ENCODE measurements at places on chromosomes 6 and 20. TPM values are rescaled to one million over a fixed set of nuclear protein-coding genes. Genes with fewer than 3 reads are reported as not detected.

The TAGAP gene
- 0.67 TPM for total RNA-seq

DNA sequence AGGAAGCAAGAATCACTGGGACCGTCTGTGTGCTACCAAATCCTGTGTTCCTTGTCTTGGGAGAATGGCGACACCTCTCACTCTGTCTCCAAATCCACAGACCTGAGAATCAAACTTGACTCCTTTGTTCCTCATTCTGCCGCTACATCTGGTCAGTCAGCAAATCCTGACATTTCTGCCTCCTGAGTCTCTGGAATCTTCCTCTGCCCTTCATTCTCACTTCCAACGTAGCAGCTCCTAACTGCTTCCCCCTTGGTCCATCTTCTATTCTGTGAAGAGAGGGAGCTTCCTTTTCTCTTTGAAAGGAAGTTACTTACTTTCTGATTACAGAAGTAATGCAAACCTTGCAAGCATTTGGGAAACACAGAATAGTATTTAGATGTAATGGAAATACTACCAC lies 37.7 kb downstream of the SYTL3 start:
- H3K4me3 ChIP-seq: no peak overlapping the region
- no peaks in the 10 kb centered on the region for H3K27me3 ChIP-seq
- DNase-seq: no peak
- H3K36me3 ChIP-seq: no peaks in the 10 kb centered on the region

GRCh38 chr6:2948228-2949025 lies 22.9 kb downstream of the SERPINB6 start:
- no peak overlapping the region for H3K4me3 ChIP-seq
- no peaks in the 10 kb centered on the region for H3K36me3 ChIP-seq
- no peaks in the 10 kb centered on the region for H3K27me3 ChIP-seq
- no peak overlapping the region for H3K27ac ChIP-seq
- DNase-seq: no peak
- no peaks in the 10 kb centered on the region for H3K4me1 ChIP-seq

GRCh38 chr20:48716086-48716485 lies 111.7 kb downstream of the PREX1 start:
- H3K4me1 ChIP-seq: no peaks in the 10 kb centered on the region
- no peaks in the 10 kb centered on the region for H3K27me3 ChIP-seq
- no peak overlapping the region for H3K4me3 ChIP-seq
- H3K36me3 ChIP-seq: no peaks in the 10 kb centered on the region

DNA sequence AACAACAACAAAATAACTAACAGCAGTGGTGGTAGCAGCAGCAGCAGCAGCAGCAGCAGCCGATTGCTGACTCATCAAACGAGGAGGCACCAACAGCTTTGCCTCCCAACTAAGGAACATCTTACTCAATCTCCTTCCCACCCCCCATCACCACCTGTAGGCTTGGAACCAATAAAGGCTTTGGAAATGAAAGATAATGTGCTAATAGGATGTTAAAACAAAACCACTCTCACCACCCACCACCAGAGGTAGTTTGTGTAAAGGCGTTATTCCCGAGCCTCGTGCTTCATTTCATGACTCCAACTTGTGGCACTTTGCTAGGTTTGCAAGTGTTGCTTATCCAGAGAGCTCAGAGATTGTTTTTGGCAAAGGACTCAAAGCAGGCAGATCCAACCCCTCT lies 346.5 kb downstream of the CD83 start:
- no peaks in the 10 kb centered on the region for H3K27me3 ChIP-seq
- no peak for DNase-seq
- no peak overlapping the region for H3K4me3 ChIP-seq

DNA sequence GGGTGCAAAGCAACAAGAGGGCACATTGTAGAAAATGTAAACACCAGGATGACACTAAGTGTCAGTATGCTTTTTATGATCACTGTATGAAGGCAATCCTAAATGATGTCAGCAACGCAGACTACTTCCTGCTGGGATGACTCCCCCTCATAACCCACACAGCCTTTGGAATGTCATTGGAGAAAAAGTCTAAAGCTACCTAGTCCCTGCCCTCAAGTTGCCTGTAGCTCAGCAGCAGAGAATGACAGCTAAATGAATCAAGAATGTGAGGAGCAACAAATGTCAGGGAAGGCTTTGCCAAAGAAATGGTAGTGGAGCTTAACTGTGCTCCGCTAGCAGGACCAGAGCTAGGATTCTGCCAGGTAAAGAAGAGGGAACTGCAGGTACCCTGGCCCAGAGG lies 555.6 kb downstream of the CD83 start:
- DNase-seq: no peak
- H3K27ac ChIP-seq: no peak overlapping the region
- no peaks in the 10 kb centered on the region for H3K27me3 ChIP-seq
- no peaks in the 10 kb centered on the region for H3K4me1 ChIP-seq

DNA sequence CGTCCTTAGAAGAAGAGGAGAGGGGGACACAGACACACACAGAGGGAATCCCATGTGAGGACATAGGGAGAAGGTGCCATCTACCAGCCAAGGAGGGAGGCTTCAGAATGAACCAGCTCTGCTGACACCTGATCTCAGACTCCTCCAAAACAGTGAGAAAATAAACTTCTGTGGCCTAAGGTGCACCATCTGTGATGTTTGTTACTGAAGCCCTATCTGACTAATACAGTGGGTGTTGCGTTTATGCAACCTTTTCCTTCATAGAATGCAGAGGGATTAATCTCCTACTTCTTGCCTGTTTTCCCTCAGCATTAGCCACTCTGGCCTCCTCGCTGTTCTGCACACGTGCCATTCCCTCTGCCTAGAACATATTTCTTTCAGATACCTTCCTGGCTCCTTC lies 81.5 kb upstream of the EDN1 start:
- no peak for DNase-seq
- no peaks in the 10 kb centered on the region for H3K27me3 ChIP-seq
- no peaks in the 10 kb centered on the region for H3K36me3 ChIP-seq
- H3K4me3 ChIP-seq: no peak overlapping the region
- no peak overlapping the region for H3K27ac ChIP-seq

The SEMG1 gene
- total RNA-seq: not detected

- no peak overlapping the region for H3K27ac ChIP-seq
- H3K36me3 ChIP-seq: no peaks in the 10 kb centered on the region
- no peak for DNase-seq
Measured at GRCh38 chr6:39200498-39201020, 28.7 kb downstream of the KCNK5 start.

- H3K36me3 ChIP-seq: no peaks in the 10 kb centered on the region
- H3K4me1 ChIP-seq: no peaks in the 10 kb centered on the region
- H3K27ac ChIP-seq: no peak overlapping the region
- no peak for DNase-seq
- no peak overlapping the region for H3K4me3 ChIP-seq
Measured at GRCh38 chr6:104969108-104969507, 12.2 kb downstream of the LIN28B start.

- H3K4me1 ChIP-seq: peaks cover 21% of the 10 kb centered on the region
- H3K4me3 ChIP-seq: no peak overlapping the region
- no peaks in the 10 kb centered on the region for H3K36me3 ChIP-seq
- no peak for DNase-seq
- no peaks in the 10 kb centered on the region for H3K27me3 ChIP-seq
- no peak overlapping the region for H3K27ac ChIP-seq
Measured at GRCh38 chr20:39897058-39897457, 792.0 kb downstream of the MAFB start.

The FERMT1 gene
- total RNA-seq: 0.44 TPM

The TINAG gene
- not detected for total RNA-seq

The SRSF12 gene
- 0.78 TPM for total RNA-seq

DNA sequence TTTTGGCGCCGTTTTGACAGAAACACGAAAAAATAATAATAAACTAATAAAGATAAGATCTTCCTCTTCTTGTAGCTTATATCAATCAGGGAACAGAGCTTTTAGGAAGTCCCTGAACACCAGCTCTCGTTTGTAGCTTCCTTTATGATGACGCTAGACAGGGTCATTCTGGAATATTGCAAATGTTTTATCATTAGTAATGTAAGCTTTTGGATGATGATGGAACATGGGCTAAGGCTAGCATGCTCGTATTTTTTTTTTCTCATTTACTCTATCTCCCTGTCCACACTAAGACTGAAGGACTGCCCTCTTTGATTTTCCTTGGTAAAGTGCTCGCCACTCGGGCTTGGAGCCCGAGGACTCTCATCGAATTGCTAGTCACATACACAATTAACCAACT lies 22.1 kb upstream of the POM121L2 start:
- no peaks in the 10 kb centered on the region for H3K36me3 ChIP-seq
- no peaks in the 10 kb centered on the region for H3K4me1 ChIP-seq
- H3K27ac ChIP-seq: no peak overlapping the region
- no peak overlapping the region for H3K4me3 ChIP-seq

The COL10A1 gene
- 23.4 TPM for total RNA-seq

DNA sequence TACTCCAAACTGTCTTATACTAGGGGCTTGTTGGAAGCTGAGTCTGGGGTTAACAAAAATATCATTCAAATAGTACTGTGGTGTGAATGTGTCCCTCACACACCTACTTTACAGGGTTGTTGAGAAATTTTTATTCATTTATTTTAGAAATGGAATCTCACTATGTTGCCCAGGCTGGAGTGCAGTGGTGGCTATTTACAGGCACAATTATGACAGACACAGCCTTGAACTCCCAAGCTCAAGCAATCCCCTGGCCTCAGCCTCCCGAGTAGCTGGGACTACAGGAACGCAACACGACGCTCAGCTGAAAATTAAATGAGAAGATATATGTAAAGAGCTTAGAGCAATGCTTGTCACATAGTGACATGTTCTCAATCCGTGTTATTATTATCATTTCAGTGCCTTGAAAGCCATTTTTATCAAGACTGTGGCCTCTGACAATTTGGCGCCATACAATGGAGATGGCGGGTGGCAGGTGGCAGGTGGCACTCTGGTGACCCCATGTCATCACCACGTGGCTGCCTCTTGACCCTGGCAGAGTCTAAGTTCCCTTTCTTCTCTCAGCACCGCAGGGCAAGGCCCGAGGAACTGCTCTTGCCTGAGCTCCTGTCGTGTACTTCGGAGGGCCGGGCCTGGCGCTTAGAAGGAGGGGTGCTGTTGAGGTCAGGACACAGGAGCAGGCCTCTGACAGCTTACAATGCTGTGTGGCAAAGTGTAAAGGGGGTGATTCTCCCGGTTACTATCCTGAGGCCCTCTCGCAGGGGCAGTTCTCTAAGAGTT lies 64.5 kb downstream of the STX11 start:
- H3K4me1 ChIP-seq: no peaks in the 10 kb centered on the region
- no peak for DNase-seq
- H3K27ac ChIP-seq: peak overlapping the region; percentile 99
- no peaks in the 10 kb centered on the region for H3K36me3 ChIP-seq
- peak overlapping the region; percentile 61 for H3K4me3 ChIP-seq
- H3K27me3 ChIP-seq: no peaks in the 10 kb centered on the region

- H3K4me3 ChIP-seq: no peak overlapping the region
- peaks cover 7% of the 10 kb centered on the region for H3K36me3 ChIP-seq
- no peaks in the 10 kb centered on the region for H3K4me1 ChIP-seq
- DNase-seq: peak; percentile 31
Measured at GRCh38 chr20:41169791-41170351, 32.5 kb downstream of the PLCG1 start.

The DLK2 gene
- not detected for total RNA-seq

- no peaks in the 10 kb centered on the region for H3K36me3 ChIP-seq
- DNase-seq: no peak
- no peaks in the 10 kb centered on the region for H3K27me3 ChIP-seq
- H3K27ac ChIP-seq: no peak overlapping the region
Measured at GRCh38 chr6:6942831-6943230, 164.9 kb upstream of the RREB1 start.

The SFT2D1 gene
- total RNA-seq: 12.4 TPM

The CST9 gene
- total RNA-seq: not detected

The SCUBE3 gene
- not detected for total RNA-seq

The GPR63 gene
- not detected for total RNA-seq

The PTK6 gene
- 4.9 TPM for total RNA-seq

GRCh38 chr6:27616328-27617045 lies 143.6 kb upstream of the ZNF184 start:
- H3K27ac ChIP-seq: no peak overlapping the region
- no peaks in the 10 kb centered on the region for H3K4me1 ChIP-seq
- H3K4me3 ChIP-seq: no peak overlapping the region
- H3K36me3 ChIP-seq: no peaks in the 10 kb centered on the region

GRCh38 chr6:90415178-90415577 lies 118.5 kb upstream of the BACH2 start:
- H3K27me3 ChIP-seq: no peaks in the 10 kb centered on the region
- no peak for DNase-seq
- H3K36me3 ChIP-seq: no peaks in the 10 kb centered on the region
- H3K4me1 ChIP-seq: no peaks in the 10 kb centered on the region
- no peak overlapping the region for H3K27ac ChIP-seq

GRCh38 chr6:37819802-37820717 lies 533 bp downstream of the ZFAND3 start:
- no peaks in the 10 kb centered on the region for H3K36me3 ChIP-seq
- peak; percentile 82 for DNase-seq
- no peaks in the 10 kb centered on the region for H3K27me3 ChIP-seq
- H3K4me1 ChIP-seq: peaks cover 34% of the 10 kb centered on the region
- H3K27ac ChIP-seq: peak overlapping the region; percentile 95

GRCh38 chr20:2626853-2627541 lies 25.4 kb upstream of the NOP56 start:
- H3K27ac ChIP-seq: no peak overlapping the region
- no peaks in the 10 kb centered on the region for H3K27me3 ChIP-seq
- H3K4me1 ChIP-seq: no peaks in the 10 kb centered on the region
- no peak for DNase-seq
- H3K4me3 ChIP-seq: no peak overlapping the region

DNA sequence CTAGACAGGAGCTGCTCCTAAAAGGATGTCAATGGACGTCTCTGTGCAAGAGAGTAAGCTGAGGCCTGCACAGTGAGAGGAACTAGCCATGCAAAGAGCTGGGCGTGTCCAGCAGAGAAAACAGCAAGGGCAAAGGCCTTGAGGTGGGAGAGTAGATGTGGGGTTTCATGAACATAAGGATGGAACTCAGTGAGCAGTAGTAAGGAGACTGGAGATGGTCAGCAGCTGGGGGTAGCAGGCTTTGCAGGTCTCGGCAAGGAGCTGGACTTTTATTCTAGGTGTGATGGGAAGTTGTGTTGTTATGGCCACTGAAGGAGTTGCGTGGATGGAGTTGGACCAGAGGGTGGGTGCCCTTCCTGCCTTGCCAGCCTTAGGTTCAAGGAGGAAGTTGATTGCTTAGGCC lies 90.7 kb upstream of the SIRPA start:
- H3K4me3 ChIP-seq: no peak overlapping the region
- H3K4me1 ChIP-seq: no peaks in the 10 kb centered on the region
- DNase-seq: no peak
- no peaks in the 10 kb centered on the region for H3K36me3 ChIP-seq

DNA sequence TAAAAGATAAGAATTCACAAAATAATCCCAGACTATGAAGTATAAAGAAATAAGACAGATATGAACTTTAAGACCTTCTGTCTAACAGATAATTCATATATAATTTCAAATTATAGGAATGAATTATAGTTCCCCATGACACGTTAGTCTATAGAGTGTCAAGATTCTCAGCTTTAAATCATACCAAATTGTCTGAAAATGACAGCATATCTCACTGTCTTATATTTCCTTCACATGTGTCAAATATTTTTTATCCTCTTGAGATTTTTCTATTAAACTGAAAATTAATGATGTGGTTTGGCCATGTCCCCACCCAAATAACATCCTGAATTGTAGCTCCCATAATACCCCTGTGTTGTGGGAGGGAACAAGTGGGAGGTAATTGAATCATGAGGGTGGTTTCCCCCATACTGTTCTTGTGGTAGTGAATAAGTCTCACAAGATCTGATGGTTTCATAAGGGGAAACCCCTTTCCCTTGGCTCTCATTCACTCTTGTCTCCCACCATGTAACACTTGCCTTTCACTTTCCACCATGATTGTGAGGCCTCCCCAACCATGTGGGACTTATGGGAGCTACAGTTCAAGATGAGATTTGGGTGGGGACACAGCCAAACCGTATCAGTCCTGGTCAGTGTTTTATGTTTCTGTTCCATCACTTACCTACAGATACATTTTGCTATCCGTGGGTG lies 825.3 kb upstream of the GJE1 start:
- no peak overlapping the region for H3K27ac ChIP-seq
- H3K4me3 ChIP-seq: no peak overlapping the region
- no peak for DNase-seq
- H3K4me1 ChIP-seq: no peaks in the 10 kb centered on the region
- H3K36me3 ChIP-seq: no peaks in the 10 kb centered on the region

All from right lobe of liver (tissue), 6 donors.